ENCODE measurements at places on chromosomes 11 and 22.

GRCh38 chr11:2691355-2691761, 8.4 kb downstream of the KCNQ1OT1 start:
- no peak for DNase-seq

DNA sequence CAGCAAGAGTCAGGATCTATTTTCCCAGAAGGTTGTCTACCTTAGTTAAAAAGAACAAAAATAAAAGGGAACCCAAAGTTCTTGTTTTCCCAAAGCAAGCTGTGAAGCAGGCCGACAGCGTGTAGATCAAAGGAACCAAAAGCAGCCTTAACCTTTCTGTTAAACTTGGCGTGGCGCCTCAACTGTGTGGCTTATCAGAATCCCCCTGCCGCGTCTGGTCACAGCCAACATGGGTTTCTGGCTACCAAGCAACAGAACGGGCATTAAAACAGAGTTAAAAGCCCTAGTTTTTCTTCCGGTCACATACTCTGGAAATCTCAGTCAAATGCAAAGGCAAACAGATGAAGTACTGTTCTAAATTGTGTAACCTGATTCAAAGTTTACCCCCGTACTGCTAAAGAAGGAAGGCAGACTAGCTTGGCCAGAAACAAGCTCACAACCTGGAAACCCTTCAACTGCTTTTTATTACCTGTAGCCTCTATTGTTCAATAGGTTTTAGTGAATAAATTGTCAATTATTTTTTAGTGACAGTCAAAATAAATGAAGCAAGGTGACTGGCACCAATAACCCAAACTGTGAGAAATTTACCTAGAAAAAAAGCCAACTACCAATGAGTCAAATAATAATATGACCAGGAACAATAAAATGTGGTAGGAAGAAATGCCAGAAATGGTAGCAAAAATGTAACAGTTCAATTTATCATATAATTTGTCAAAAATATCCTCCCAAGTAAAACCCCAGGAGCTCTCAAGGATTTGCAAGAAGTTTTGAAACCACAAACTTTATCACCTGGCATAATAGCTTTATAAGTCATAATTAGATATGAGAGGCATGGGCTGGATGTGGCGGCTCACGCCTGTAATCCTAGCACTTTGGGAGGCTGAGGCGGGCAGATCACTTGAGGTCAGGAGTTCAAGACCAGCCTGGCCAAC, 21.4 kb downstream of the CHKA start:
- no peak for DNase-seq

DNA sequence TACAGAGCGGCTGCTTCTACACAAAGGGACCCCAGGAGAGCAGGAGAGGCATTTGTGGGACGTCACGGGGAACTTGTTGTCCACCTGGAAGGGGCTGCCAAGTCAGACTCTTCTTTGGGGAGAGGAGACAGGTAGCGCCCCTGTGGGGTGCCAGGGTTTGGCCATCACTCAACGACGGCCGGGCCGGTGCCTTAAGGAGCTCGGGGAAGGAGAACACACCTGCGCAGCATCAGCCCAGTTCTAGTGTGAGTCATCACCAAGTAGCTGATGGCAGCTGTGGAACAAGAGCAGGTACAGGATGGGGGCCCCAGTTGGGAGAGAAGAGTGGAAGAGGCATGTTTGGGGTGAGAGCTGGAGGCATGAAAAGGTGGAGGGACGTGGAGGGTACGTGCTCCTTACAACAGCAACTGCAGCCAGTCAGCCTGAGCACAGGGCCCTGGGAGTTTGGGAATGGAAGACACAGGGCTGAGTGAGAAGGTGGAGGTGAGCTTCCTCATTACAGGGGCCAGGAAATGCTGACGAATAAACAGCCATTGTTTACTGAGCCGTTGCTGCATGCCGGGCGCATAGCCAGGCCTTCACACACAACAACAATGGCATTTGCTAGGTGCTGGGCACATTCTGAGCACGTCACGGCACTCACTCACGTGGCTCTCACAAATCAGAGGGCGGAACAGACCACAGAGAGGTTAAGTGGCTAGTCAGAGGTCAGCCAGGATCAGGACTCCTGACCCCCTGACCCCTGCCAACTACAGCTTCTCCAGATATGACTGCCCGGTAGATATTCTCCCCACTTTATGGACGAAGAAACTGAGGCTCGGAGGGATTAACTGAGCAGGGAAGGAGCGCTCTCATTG, 29.1 kb upstream of the TP53I11 start:
- no peak for DNase-seq

DNA sequence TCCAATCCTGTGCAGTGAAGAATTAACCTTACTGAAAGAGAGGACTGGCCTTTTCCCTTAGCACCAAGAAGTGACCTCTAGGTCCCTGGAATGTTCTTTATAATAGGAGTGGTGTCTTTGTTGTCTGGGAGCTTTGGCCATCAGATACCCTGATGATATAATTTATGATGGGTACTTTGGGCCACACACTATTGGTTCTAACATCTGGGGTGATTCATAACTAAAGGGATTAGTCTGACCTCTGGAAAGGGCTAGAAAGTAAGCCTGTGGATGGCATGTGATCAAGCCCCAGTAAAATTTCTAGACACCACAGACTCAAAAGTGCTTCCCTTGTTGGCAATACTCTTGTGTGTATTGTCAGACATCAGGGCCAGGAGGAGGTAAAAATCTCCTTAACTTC, 891.2 kb downstream of the KCNA4 start:
- no peak for DNase-seq

DNA sequence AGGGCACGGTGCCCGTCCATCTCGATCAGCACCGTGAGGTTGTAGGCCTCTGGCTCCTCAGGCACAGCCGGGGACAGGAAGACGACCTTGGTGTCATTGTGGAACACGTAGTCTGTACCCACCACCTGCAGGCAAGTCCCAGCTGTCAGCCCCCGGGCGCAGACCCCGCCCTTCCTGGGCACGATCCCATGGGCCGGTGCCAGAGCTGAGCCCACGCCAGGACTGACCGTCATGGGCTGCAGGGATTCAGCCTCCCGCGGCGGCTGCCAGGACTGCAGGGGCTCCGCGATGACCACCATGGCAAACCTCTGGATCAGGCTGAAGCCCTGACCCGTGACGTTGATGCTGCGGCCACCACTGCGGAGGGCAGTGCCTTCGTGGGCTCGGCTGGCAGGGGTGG, 11.8 kb upstream of the MAPK11 start:
- DNase-seq: no peak

GRCh38 chr11:119319136-119319699, 2.3 kb upstream of the MCAM start:
- no peak for DNase-seq

- no peak for DNase-seq
Measured at GRCh38 chr11:46438211-46438610, 46.6 kb upstream of the CHRM4 start.

- no peak for DNase-seq
Measured at GRCh38 chr11:121793291-121793690, 322.7 kb downstream of the BLID start.

DNA sequence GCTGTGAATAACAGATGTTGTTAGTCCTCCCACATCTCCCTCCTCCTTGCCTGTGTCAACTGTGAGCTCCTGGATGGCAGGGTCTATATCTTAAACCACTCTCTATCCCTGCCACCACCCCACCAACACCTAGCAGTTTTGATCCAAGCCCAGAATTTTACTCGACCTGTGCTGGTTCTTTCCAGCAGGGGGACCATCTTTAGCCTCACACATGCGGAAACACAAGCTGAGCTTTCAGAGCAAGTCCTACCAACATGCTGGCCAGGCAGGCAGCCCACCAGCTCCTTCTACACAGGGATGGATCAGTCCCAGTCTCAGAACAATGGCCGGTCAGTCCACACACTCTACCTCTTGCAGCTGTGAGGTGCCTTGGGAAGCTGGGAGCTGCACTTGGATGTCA, 231.5 kb downstream of the NXPE2 start:
- no peak for DNase-seq

DNA sequence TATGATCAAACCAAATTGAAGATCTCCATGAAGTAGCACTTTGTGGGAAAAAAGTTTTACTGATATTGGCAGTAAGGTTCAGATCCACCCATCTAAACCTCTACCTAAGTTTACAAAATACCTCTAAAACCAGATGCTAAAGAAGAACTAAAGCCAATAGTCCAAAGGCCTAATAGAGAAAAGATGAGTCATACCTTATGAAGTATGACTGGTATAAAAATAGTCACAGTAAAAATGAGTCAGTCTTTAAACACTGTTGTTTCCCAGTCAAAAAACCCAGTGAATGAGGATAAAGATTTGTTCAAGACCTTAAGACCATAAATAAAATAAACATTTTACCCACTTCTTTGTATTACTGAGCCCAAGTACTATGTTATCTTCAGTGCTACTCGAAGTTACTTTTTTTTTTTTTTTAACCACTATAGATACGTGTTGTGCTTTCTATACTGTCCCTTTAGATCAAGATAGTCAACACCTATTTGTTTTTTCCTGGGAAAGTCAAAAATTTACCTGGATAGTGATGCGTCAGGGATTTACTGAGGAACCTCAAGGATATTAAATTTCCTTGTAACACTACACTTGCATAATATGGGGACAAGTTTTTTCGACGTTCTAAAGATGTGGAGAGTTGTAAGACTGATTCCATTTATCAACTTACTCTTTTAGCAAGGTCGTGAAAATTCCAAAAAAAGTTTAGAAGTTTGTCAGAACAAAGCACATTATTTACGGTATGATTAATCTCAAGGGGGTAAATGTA, 87.3 kb downstream of the CCDC73 start:
- peak; percentile 2 for DNase-seq

GRCh38 chr22:32846780-32847491, 45.4 kb downstream of the TIMP3 start:
- no peak for DNase-seq

GRCh38 chr22:38317995-38318715, 922 bp upstream of the CSNK1E start:
- peak; percentile 94 for DNase-seq

DNA sequence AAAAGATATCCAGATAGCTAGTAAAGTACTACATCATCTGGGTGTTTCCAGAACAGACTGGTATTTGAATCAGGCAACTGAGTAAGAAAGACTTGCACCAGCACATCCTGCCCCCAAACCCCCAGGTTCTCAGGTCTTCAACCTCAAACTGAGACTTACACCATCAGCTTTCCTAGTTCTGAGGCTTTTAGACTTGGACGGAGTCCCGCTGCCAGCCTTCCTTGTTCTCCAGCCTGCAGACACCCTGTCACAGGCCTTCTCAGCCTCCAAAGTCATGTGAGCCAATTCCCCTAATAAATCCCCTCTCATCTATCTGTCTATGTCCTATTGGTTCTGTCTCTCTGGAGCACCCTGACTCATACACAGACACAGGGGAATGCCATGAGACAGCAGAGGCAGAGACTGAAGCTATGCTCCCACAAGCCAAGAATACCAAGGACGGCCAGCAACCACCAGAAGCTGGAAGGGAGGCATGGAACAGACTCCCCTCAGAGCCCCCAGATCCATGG, 10.9 kb downstream of the SMCO4 start:
- no peak for DNase-seq

DNA sequence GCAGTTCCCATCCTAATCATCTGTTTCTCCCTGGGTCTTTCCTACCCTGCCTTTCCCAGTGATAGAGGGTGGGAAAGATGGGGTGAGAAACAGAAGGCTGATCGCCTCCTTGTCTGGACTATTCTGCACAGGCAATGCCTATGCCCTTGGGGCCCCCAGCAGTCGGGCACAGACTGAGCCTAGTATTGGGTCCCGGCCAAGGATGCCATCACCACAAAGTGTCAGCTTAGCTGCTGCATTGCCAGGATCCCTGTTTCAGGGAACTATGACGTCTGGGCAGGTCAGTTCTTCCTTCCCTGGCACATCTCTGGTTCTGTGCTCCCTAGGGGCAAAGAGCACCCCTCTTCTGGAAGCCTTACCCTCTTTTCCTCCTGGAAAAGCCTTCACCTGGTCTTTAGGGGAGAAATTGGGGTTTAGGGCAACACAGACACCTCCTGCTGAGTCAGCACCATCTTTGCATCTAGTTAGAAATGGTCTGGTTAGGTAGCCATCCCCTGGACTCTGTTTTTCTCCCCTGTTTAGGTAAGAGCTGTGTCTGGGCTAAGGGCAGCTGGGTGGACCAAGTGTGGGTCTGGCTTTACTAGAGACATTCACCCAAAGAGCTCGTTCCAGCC, 2.1 kb downstream of the ADAMTS8 start:
- no peak for DNase-seq

DNA sequence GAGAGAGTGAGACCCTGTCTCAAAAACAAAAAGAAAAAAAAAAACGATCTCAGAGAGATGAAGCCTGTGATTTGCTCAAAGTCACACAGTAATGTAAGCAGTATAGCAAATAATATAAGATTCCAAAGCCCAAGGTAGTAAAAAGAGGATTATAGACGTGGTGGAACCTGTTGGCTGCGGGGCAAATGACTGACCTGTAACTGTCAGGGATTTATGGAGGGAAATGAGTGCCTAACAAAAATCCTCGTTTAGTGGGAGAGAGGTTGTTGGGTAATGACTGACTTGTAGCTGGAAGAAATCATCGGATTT, 723 bp upstream of the CLP1 start:
- no peak for DNase-seq

- no peak for DNase-seq
Measured at GRCh38 chr11:113992459-113993110, 17.7 kb downstream of the HTR3A start.

DNA sequence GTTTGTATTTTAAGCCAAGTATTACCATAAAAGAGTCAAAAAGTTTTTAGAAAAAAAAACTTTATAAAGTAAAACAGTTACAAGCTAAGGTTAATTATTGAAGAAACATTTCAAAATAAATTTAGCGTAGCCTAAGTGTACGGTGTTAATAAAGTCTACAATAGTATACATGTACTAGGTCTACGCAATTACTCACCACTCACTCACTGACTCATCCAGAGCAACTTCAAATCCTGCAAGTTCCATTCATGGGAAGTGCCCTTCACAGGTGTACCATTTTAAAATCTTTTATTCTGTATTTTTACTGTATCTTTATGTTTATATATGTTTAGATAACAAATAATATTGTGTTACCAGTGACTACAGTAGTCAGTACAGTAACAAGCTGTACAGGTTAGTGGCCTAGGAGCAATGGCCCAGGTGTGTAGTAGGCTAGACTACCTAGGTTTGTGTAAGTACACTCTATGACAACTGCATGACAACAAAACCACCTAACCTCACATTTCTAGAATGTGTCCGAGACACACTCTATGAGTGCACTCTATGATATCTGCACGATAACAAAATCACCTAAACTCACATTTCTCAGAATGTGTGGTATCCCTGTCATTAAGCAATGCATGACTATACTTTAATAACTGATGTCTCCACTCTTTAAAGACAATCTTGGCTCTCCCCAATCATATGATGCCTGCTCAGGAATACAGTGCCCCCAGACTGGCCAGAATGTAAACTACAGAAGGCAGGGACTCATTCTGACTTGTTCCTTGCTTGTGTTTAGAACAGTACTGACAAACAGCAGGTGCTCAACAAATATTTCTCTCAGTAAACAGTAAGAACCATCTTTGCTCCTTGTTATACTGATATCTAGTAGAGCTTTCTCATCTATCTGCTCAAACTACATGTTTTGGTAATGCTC, 21.2 kb downstream of the KMT5B start:
- DNase-seq: no peak

Measured in amniotic stem cell (primary cell).